ENCODE measurements at places on chromosomes 16 and 17. TPM values are rescaled to one million over a fixed set of nuclear protein-coding genes. Genes with fewer than 3 reads are reported as not detected.

The TMEM92 gene
- total RNA-seq: not detected

The WNT3 gene
- 0.32 TPM for total RNA-seq

DNA sequence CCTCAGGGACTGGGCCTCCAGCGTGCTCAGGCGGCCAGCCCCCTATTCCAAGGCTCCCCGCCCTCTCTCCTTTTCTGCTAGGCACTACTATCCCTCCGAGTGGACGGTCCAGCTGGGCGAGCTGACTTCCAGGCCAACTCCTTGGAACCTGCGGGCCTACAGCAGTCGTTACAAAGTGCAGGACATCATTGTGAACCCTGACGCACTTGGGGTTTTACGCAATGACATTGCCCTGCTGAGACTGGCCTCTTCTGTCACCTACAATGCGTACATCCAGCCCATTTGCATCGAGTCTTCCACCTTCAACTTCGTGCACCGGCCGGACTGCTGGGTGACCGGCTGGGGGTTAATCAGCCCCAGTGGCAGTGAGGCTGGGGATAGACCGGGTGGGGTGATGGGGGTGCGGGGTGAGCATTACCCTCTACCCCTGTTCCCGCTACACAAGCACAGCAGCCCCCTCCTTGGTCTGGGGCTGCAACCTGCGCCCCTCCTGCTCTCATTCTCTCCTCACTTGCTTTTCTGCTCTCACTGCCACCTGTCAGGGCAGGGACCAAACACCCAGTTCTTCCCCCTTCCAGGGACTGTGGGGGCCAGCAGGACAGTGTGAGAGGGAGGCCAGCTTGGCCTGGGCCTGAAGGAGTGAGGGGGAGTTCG lies 1.1 kb downstream of the PRSS41 start:
- no peak for DNase-seq

- DNase-seq: no peak
Observed at GRCh38 chr17:38925263-38925995, at the start of gene LASP1NB. Gene LASP1NB (plus strand): TSS chr17:38925614.

GRCh38 chr16:85103114-85104079 lies 8.9 kb downstream of the CIBAR2 start:
- no peak for DNase-seq

DNA sequence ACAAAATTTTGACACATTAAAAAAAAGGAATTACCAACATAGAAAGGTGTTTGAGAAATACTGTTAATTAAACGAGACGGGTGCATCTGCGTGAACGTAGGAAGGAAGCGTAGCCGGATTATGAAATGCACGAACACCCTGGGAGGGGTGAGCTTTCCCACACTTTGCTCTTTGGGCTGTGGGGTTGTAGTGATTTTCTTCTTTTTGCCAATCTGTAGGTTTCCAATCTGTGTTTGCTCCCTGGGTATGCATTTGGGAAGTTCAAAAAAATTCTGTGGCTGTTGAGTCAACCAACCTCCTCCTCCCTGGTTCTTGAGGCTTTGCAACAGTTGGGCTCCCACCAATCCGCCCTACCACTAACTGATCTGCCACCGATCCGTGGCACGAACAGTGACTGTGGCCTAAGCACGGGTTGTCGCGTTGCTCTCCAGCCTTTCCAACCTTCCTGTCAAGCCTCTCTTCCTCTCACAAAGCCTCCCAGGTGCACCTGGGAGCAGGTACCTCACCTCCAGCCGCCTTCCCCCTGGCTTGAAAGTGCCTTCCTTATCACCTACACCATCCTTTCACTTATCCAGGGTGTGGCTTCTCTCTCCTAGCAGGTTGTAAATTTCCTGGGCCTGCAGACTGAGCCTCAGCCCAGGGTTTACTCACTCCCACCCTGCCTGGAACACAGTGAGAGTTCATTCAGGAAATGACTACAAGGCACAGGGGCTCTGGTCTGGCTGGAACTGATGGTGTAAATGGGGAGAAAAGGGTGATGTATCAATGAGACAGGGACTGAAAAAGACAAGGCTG lies 16.6 kb downstream of the RTN4RL1 start:
- no peak for DNase-seq

GRCh38 chr17:59827721-59828477 lies 64.8 kb downstream of the TUBD1 start:
- DNase-seq: no peak

GRCh38 chr17:76879691-76880090 lies 11.5 kb downstream of the MGAT5B start:
- DNase-seq: no peak

- DNase-seq: no peak
Observed at GRCh38 chr17:16929757-16930520, 42.0 kb downstream of the TNFRSF13B start.

DNA sequence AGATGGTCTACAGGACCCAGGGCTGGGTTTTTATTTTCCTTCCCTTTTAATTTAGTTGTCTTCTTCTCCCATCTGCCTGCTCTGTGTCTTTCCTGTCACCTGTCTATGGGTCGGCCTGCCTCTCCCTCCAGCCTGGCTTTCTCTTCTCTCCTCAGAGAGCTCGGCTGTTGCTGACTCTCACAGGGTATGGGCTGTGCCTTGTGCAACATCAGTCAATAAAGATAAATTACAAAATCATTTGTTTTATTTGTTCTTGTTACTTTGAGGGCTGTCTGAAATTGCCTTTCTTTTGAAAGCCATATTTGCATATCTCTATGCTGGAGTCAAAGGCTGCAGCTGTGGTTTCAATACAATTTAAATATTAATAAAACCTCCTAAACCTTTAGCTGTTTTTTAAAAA lies 15.6 kb downstream of the RND2 start:
- no peak for DNase-seq

Measured in heart left ventricle (tissue), 16 donors.